ENCODE measurements at places on chromosomes 2 and 18. TPM values are rescaled to one million over a fixed set of nuclear protein-coding genes. Genes with fewer than 3 reads are reported as not detected.
A peak's percentile ranks its signal among the peaks of the same experiment; 100 is the strongest.

- DNase-seq: peak; percentile 67
Measured at GRCh38 chr2:64330281-64331113, 123.5 kb upstream of the LGALSL start.

Gene FIGLA
- total RNA-seq: not detected

Gene UGT1A10
- total RNA-seq: not detected

Gene PLCL1
- 11.3 TPM for total RNA-seq

DNA sequence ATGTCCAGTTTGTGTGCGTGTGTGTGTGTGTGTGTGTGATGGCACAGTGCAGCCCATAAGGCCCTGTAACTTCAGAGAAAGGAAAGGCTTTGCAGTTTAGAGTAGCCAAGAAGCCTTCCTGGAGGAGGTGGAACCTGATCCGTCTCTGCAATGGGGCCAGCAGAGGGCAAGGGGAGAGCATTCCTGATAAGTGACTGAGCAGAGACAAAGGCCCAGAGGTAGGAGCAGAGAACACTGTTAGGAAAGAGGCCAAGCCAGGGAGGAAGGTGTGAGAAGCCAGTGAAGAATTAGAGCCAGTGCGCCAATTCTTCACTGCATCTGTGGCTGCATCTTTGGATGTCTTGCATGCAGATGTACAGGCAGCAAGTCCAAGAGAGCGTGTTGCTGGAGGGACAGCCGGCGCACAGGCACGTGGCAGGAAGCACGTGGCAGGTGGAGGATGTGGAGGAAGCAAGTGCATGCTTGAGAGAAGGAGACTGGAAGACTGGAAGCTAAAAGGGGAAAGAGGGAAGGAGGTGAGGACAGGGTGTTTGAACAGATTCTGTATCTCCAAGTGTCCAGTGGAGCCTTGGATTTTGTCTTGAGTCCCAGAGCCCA is 196.3 kb downstream of the CTIF start:
- no peak for DNase-seq

- no peak for DNase-seq
Measured at GRCh38 chr2:1837022-1837421, 92.7 kb upstream of the PXDN start.
